ENCODE measurements at places on chromosomes 1 and 21.

GRCh38 chr1:244796719-244797406 is 38.6 kb upstream of the COX20 start:
- DNase-seq: peak; percentile 51

GRCh38 chr21:15645830-15646229 is 84.0 kb upstream of the USP25 start:
- no peak for DNase-seq

- peak; percentile 91 for DNase-seq
These were observed 618 bp downstream of the TRAPPC10 start for GRCh38 chr21:44012474-44013379.

DNA sequence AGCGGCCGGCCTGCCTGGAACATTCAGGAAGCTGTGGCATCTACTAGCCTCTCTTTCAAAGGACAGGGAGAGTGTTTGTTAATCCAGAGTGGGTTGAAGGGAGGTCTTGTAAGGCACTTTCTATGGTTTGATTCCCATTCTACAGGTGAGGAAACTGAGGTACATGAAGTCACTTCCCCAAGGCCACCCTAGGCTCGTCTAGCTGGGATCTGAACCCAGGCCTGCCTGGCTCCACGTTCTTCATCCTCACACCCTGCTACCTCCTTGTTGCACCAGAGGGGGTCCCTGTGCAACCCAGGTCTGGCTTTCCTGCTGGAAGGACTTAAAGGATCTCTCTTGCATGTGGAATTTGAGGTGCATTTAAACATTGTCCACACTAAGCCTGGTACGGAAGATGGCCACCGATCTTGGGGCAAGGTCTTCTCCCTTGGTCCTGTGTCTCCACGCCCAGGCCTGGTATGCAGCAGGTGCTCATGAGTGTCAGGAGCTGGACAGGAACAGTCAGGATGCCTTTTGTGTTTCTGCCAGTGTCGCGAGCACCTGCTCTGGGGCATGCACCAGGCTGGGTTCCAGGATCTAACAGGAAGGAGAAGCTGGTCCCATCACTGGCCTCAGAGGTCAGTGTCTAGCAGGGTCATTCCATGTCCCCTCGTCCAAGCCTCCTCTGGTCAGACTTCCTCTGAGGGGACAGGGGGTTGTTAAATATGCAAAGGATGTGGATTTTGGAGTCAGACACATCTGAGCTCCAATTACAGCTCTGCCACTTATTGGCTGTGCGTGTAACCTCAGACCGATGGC is 103.2 kb upstream of the RUNX3 start:
- no peak for DNase-seq

GRCh38 chr1:22387919-22388580 is 63.6 kb upstream of the ZBTB40 start:
- DNase-seq: no peak

DNA sequence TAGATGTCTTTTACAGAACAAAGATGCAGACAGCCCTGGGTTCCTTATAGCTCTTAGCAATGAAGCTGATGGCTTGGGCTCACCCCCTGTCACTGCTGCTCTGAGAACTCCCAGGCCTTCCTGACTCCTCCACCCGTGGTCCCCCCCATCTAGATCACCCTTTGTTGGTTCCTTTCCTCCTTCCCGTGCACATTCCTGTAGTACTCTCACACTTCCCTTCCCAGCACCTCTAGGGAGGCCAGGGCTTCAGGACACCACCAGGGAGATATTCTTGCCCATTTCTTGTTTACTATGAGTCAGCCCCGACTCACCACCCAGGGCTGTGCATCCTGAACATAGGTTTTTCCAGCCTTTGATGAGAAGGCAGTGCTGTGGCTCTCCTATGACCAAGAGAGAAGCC is 14.4 kb upstream of the NOS1AP start:
- DNase-seq: no peak

DNA sequence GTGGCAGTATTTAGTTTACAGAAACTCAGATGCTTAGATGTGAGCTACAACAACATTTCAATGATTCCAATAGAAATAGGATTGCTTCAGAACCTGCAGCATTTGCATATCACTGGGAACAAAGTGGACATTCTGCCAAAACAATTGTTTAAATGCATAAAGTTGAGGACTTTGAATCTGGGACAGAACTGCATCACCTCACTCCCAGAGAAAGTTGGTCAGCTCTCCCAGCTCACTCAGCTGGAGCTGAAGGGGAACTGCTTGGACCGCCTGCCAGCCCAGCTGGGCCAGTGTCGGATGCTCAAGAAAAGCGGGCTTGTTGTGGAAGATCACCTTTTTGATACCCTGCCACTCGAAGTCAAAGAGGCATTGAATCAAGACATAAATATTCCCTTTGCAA is 59.7 kb upstream of the ZNF326 start:
- DNase-seq: no peak

- no peak for DNase-seq
These were observed 8.8 kb downstream of the UBE2J2 start for GRCh38 chr1:1264868-1265272.

GRCh38 chr1:231653632-231654031 is 27.0 kb downstream of the DISC1 start:
- no peak for DNase-seq

DNA sequence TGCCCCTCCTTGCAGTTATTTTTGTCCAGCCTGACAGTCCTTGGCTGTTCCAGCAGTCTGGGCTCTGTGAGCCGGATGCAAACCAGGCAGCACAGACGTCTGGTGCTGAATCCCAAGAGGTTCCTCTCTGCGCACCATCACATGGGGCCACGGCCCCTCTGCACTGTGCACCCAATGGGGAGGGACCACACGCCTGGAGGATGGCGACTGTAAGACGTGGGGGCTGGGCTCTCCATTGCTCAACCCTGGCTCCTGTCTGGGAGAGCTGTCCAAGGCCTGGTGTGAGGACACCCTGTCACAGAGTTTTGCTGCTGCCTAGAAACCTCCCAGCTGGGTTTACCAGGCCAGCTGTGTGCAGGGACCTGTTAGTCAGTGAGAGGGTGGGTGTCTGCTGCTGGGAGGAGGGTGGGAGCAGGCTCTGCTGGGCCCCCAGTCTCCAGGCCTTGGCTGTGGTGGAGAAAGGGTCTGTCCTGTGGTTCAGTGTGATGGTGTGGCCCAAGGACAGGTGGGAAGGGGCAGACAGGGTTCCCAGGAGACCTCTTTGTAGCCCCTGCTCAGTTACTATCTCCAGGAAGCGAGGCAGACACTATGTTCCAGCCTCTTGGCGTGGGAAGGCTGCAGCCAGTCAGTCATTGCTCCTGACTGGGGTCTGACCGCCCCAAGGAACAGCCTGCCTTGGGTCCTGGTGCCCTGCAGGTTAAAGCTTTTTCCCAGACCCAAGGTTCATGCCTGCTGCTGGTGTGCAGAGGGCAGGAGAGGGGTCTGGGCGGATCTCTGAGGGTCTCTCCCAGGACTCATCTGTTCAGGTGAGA is 13.8 kb downstream of the HEYL start:
- no peak for DNase-seq

- peak; percentile 60 for DNase-seq
These were observed 699 bp upstream of the NES start for GRCh38 chr1:156677616-156678596.

DNA sequence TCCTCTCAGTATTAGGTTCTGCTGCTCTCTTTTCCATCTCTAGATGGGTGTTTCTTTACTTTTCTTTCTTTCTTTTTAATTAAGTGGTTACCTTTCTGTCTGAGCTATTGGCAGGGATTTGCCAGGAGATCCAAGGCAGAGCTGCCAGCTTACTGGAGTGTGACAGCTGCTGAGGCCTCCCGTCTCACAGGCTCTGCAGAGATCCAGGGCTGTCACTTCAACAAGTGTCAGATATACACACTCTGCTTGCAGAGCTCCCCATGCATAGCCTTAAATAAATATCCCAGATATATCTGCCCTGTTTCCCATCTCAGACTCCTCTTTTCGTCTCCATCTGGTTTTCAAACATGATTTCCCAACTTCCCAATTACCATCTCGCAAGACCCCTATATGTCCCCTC is 124.3 kb downstream of the NOS1AP start:
- no peak for DNase-seq

DNA sequence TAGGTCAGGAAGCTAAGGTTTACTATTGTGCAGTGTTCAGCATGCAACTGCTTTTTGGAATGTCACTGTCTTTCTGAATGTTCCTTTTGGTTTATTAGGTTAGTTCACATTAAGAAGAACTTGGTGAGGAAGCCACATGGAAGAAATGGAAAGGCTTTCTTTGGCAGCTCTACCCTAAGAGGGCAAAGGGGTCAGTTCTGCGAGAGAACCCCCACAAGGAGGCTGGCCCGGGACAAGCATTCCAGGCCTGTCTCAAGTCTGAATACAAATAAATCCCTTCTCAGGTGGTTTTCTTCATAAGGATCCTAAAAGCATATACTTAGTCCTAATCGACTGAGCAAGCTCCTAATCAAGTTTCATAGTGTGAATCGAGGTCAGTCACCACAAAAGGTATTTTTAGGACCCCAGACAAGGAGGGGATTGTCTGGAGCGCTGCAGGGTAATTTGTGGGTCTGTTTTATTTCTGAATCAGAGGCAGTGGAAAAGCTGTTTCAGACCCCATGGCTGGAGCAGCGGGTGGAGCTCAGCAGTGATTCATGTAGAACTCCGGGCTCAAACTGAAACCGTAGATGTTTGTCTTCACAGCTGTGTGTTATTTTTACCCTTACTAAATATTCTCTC is 63.3 kb downstream of the ERG start:
- no peak for DNase-seq

- DNase-seq: no peak
These were observed 12.5 kb downstream of the DNAJC6 start for GRCh38 chr1:65321879-65322278.

DNA sequence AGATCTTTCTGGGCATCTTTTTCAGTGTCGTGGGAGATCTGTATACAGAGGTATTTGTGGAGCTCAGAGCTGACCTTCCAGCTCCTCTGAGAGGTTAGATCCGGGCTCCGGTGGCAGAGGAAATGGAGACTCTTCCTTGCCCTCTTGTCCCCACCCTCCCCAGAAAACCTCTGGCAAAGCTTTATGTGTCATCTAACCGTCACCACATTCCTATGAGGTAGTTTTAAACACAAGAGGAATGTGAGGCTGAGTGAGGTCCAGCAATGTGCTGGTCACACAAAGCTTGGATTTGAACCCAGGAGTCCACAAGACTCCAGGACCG is 1.2 kb downstream of the CD160 start:
- DNase-seq: no peak

DNA sequence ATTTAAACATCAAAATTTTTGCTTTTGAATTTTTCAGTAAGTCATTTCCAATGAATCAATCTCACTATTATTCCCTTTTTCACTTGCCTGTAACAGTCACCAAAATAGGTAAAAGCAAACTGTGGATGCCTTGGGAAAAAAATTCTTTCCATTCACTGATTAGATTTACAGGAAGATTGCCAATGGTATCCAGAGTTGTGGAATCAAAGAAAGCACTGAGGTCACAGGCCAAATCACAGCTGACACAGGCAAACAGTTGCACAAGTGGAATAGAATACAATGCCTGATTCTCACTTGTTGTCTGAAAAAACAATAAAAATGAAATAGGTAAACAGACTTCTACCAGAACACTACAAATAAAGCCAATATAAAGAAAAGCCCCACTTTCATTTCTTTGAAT is 48.4 kb downstream of the LTN1 start:
- DNase-seq: no peak

DNA sequence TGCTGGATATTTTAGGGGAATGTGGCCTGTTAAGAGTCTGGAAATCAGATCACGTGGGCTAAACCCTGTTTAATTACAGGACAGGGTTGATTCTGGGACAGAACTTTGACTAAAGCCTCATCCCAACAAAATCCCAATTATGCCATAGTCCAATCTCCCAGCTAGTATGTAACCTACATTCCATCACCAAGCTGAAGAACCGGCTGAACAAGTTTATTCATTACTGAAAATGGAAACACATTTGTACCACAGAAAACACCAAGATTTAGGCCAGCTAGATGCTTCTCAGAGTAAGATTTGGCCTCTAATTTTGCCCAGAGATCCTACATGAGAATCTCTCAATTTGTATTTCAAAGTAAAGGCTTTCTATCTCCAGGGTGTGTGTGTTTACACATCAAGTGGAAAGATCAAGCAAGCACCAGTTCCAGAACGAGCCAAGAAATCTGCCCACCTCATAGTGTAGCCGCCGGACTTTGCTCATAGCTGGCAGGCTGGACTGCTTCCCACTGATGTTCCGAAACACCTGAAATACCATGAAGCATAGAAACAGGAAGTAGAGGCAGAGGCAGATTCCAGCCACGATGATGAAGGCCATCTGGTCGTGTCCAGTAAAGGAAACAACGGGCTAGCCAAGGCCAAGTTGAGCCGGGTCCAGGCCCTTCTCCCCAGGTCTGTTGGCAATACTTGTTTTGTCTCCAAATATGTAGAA is 86.8 kb downstream of the WLS start:
- DNase-seq: no peak

DNA sequence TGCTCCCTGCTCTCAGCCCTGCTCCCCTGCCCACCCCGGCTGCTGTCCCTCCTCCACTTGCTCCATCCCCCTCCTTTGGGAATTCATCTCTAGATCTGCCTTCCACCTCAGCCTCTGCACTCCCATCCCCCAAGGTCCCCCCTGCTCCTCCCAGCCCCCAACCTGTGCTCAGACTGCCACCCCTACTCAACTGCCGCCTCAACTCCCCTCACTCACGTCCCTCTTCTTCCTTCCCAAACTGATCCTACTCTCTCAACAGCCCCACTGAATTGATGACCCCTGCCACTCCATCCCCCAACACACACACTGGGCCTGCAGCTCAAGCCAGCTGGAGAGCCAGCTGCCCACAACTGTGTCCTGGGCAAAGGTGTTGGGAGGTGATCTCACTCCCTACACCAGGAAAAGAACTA is 15.8 kb upstream of the ETV3L start:
- DNase-seq: no peak

DNA sequence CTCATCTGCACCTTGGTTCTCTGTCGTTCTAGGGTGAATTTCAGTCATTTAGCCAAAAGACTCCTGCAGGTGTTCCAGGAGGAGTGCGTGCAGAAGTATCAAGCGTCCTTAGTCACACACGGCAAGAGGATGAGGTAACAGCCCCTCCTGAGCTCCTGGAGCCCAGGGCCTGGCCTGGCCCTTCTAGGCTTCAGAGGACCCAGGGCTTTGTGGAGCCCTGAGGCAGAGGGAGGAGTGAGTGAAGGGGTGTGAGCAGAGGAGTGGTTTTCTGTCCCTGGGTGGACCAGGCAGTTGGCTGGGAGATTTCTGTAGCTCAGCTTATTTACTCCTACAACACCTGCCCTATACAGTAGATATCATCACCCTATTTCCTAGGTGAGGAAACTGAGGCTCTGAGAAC is 15.7 kb upstream of the RASSF5 start:
- no peak for DNase-seq

DNA sequence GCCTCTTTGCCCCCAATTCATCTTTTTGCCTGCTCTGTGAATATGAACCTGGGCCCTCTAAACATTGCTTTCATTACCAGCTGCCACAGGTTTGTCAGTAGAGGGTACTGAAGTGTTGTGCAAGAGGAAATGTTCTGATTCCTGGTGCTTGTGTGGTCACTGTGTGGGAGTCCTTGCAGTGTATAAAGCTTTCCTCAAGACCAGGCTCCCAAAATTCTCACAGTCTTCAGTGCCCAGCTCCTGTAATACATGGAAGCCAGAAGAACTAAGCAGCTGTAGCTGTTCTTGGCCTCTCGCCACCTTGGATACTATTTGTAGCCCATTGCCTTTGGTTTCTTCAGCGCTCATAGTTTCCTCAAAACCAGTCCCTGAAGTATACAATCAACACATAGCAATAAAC is 1046.2 kb downstream of the BRINP3 start:
- no peak for DNase-seq

GRCh38 chr1:80214888-80215540 is 1208.5 kb upstream of the ADGRL4 start:
- no peak for DNase-seq

Measured in activated T-cell treated with anti-CD3 and anti-CD28 coated beads, Interleukin-2, amount 50 U/mL, for 24 hours (primary cell).